Psoas muscle (tissue), 8 donors: ENCODE measurements at places on chromosomes 16 and 17.

- DNase-seq = no peak
These were observed 97.5 kb downstream of the METRNL start for GRCh38 chr17:83176623-83177583.

- no peak for DNase-seq
These were observed 30.6 kb downstream of the C16orf74 start for GRCh38 chr16:85720302-85720637.

GRCh38 chr17:37673386-37673785, 30.1 kb upstream of the DDX52 start:
- no peak for DNase-seq

GRCh38 chr17:5883775-5884665, 186.2 kb upstream of the WSCD1 start:
- no peak for DNase-seq

DNA sequence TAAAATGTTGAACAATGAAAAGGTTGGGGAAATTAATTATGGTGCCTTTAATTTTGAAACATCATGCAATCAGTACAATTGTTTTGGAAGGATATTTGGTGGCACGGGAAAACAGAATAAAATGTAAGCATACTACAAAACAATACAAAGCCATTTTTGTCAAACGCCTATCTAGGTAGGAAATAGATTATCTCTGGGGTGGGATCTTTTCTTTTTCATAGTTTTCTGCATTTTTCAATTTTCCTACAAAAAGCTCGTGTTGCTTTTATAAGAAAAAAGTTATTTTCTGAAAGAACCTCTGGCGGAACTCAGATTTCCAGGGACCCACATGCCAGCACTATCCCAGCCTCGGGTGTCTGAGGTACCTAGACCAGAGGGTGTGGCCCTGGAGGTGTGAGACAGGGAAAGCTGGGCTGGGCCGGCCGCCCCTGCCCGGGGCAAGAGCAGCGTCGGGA, 961 bp upstream of the MAP3K3 start:
- DNase-seq = no peak

DNA sequence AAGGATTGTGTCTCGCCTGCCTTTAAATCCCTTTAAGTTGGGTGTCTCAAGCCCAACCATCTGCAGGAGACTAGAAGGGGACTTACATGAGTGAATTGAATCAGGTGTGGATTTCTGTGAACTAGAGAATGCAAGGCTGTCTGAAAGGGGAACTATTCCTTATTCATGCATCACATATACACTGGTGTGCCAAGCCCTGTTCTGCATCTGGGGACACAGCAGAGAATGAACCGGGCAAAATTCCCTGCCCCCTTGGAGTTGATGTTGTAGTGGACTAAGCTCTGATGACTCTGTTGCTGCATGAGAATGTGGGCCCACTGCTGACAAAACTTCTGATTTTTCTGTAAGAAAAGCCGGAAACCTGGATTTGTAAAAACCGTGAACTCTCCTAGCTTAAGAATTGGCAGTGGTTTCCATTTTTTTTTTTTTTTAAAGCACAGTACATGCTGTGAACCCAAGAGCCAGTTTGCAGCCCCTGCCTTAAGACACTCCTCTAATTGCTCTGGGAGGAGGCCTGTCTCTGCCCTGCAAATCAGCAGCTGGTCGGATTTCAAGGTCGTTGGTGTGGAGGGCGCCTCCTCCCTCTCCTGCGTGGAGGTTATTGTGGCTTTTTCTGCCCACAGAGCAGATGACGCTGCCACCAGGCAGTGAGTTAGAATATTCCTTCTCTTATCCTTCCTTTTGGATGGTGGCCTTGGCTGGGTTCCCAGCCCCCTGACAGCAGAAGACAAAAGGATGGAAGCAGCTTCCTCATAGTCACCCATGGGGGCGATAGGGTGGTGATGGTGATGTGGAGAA, 131.0 kb downstream of the PRKCB start:
- DNase-seq = no peak

GRCh38 chr16:31333686-31334649, 21.0 kb upstream of the ITGAX start:
- DNase-seq = no peak

DNA sequence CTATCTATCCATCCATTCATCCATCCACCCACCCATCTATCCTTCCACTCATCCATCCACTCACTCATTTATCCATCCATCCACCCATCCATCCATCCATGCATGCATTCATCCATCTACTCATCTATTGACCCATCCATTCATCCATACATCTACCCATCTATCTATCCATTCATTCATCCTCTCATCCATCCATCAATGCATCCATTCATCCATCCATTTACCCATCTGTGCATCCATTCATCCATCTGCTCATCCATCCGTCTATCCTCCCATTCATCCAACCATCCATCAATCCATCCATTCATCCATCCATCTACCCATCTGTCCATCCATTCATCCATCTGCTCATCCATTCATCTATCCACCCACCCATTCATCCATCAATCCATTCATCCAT, 224.5 kb upstream of the MAF start:
- DNase-seq = no peak

DNA sequence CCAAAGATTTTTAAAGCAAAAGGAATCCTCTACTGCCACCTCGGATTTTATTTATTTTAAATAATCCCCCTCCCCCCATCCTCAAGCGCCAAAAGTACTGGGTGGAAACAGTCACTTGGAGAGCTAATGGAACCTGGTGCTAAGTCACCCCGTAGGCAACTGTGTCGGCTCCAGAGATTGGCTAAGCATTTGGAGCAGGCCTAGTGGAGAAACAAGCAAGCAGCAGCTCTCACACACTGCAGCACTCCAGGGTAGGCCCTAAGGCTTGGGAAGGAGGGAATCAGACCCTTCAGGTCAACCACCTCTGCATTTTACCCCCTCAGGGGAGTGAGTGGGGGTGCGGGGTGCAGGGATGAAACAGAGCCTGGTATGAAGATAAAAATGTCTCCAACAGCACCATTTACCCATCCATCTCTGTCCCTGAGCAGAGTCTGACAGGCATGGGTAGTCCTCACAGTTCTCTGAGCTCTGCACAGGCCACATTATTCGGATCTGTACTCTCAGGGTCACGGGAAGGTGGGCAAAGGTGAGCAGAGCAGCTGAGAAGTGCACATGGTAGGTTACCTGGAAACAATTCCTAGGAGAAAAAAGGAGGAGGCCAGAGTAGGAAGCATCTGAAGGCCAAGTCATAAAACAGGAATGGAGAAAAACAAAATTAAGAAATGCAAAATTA, 27.2 kb upstream of the STAC2 start:
- no peak for DNase-seq

GRCh38 chr16:8648877-8649276, 25.5 kb upstream of the ABAT start:
- DNase-seq = no peak

DNA sequence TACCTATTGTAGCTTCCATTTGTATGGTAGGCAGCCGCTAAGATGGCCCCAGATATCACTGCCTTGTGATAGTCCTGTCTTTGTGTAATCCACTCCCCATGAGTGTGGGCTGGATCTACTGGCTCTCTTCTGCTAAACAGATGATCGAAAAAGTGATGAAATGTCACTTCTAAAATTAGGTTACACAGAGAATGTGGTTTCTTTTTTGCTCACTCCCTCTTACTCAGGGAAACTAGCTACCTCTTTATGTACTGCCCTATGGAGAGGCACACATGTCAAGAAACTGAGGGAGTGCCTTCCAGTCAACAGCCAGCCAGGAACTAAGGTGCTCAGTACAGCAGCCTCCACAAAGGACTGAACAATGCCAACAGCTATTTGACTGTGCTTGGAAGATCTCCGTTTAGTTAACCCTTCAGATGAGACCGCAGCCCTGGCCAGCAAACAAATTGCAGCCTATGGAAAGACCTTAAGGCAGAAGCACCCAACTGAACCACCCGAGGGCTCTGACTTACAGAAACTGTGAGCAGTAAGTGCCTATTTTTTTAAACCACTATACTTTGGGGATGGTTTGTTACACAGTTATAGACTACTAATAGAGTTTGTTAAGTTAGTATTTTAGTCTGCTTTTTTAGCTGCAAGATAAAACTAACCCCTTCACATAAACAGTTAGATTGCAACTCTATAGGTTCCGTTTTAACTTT, 113.2 kb upstream of the MAF start:
- no peak for DNase-seq

DNA sequence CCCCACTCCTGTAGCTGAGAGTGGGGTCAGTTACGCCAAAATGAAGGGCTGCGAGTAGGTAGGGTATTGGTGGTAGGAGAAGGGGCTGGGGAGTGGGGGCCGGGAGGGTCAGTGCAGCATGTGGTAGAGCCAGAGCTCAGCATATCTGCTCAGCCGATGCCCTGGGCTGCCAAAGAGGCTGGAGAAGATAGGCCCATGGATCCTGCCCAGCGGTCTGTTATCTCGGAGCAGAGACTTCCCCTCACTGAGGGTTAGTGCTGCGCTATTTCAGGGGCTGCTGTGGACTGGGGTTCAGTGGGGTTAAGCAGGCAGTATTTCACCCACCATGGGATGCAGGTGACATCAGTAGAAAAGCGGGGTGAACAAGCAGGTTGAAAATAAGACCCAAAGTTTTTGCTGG, 19.7 kb downstream of the RHBDL3 start:
- DNase-seq = no peak

GRCh38 chr16:53664724-53665345, 38.8 kb downstream of the RPGRIP1L start:
- no peak for DNase-seq
